ENCODE measurements at places on chromosomes 4 and X. TPM values are rescaled to one million over a fixed set of nuclear protein-coding genes. Genes with fewer than 3 reads are reported as not detected.

The KLHL4 gene
- 0.50 TPM for total RNA-seq

The LRRC66 gene
- 0.17 TPM for total RNA-seq

The MAGEA8 gene
- total RNA-seq = not detected

The ESX1 gene
- not detected for total RNA-seq

The FREM3 gene
- total RNA-seq = not detected

All from bronchus fibroblast of lung (primary cell).